Daoy (cell line): ENCODE measurements at places on chromosomes 1 and 21. TPM values are rescaled to one million over a fixed set of nuclear protein-coding genes. Genes with fewer than 3 reads are reported as not detected.

SIM2 gene
- 12.9 and 16.5 TPM in 2 replicates for total RNA-seq

NGF gene
- total RNA-seq = 0.45 and 0.51 TPM in 2 replicates

AGMAT gene
- 4.3 and 7.6 TPM in 2 replicates for total RNA-seq

BMP8A gene
- not detected in 2 replicates for total RNA-seq

KRTAP11-1 gene
- not detected in 2 replicates for total RNA-seq

KRTAP10-6 gene
- total RNA-seq = not detected in 2 replicates

GRCh38 chr1:77316006-77316405 lies 34.2 kb downstream of the AK5 start:
- DNase-seq = no peak

DNA sequence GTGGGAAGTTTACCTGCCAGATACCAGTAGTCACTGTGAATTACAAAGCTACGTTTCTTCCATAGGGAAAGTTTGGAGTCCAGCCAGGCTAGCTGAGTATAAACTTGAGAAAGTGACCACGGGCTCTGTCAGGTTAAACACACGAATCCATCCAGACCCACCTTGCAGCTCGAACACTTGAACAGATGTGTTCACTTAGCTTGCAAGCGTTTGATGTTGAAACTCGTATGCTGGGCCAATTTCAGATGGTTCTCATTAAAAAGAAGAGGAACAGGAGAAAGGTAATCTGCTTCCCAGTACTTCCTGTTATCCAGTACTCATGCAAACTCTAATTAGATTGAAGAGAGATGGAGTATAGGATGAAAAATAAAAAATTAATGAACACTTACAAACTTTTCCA lies 636.4 kb downstream of the SMYD3 start:
- no peak for DNase-seq

- DNase-seq = peak; percentile 28
These were observed at the start of gene NT5C1A for GRCh38 chr1:39671793-39672550. TSS of gene NT5C1A (minus strand) at chr1:39672107. CDS start at chr1:39672038, 69 bp downstream.

DNA sequence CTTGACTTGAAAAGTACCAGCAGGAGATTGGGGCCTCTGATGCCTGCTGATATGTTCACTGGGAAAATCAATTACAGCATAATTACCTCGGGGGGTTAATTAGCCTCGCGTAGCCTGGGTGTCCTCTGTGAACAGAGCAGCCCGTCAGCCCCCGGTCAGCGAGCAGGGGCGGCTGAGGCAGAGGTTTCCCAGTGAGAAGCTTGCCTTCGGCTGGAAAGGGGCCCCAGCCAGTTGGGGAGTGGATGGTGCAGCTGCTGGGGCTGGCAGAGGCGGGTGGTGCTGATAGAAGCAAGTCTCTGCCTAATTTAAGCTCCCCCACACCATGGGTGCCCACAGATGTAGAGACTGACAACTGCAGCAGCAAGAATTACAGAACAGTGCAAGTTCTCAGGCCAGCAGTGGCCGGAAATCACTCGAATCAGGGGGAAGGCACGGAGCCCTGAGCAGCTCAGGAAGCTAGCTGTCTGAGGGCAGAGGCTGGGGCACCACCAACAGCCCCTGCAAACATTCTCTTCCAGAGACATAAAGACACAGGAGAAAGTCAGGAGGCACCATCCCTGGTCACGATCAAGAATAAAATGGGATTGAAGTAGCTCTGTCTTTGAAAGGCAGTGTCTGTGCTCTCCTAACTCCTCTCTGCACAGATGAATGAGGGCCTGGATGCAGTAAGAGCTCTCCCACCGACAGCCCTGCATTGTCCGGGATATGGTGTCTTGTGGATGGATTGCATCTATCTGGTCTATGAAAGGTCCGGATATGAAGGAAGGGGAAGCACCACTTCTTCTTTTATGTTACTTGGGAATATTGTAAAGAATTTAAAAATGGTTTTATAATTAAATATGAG lies 166.5 kb upstream of the CD34 start:
- no peak for DNase-seq

DNA sequence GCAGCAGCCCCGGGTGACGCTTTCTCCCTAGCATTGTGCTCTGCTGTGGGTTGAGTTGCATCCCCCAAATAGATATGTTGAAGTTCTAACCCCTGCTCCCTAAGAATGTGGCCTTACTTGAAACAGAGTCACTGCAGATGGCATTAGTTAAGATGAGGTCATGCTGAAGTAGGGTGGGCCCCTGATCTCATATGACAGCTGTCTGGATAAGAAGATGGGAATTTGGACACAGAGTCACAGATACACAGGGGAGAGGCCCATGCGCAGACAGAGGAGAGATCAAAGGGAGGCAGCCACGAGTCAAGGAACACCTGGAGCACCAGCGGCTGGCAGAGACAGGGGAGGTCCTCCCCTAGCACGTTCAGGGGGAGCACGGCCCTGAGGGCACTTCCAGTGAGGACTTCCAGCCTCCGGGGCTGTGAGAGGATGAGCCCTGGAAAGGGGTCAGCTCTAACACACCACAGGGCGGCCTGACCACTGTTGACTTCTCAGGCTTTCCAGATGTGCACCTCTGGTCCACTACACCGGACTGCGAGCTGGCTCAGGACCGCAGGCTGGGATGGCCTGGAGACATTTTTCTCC lies 46.4 kb downstream of the ABCG1 start:
- DNase-seq = no peak

DNA sequence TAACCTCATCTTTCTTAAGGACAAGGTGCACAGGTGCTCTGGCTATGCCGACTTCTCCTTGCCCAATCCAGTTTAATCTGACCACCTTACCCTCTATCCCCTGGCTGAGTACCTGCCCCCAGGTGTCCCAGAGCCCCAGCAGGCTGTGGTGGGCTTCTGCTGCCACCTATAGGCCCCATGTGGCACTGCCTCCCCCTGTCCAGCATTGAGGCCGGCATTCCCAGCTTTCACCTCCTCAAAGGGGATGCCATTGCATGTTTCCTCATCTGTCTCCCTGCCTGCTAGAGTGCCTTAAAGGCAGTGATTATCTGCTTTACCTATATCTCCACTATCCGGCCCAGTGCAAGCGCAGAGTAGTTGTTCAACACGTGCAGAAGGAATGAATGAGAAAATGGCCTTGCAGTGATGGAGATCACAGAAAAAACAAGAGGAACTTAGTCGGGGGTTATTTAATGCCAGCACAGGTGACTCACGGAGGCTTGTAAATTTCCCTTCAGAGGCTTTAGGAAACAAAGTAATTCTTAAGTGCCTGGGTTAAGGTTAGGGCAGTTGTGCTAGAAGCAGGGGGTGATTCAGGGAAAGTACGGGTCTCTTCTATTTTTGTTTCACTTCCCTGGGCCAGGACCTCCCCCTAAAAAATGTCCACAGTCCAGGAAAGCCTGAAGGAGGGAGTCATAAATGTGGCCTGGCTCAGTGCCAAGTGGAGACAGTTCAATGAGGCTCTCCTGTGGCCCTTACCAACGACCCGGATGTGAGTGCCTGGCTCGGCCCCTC lies 131.8 kb upstream of the NGF start:
- peak; percentile 96 for DNase-seq

DNA sequence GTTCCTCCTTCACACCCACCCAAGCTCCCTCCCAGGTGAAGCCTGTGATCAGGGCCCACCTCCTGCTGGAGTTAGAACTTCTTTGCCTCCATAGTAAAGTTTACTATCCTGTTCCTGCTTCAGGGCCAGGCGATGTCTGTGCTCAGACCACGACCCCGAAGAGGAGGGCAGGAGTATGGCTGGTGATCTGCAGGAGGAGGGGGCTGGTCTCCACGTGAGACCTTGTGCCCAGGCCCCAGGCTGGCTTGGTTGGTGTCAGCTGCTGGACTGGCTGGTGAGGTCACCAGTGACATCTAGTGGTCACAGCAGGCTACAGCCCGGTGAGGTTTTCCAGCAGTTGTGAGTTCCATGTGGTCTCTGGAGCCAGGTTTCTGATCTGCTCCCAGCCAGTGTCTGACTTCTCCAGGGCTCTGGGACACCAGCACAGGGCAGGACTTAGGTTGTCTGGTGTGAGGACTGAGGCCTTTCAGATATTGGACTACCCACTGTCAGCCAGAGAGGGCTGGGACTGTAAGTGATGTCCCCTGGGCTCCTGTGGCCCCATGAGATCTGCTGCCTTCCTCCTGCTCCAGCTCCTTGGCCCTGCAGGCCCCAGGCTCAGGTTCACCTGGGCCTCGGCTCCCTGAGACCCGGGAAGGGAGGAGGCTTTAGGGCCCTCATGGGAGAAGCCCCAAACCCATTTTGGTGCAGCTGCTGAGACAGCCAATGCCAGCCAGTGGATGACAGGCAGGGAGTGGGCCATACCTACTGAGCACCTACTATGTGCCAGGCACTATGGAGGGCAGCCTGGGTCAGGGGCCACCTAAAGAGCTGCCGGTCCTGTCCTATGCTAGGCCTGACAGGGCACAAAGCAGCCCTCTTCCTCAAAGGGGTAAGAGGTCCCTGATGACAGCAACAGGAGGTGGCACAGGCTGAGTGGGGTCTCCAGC lies 6.0 kb upstream of the UBL4B start:
- DNase-seq = peak; percentile 81

DNA sequence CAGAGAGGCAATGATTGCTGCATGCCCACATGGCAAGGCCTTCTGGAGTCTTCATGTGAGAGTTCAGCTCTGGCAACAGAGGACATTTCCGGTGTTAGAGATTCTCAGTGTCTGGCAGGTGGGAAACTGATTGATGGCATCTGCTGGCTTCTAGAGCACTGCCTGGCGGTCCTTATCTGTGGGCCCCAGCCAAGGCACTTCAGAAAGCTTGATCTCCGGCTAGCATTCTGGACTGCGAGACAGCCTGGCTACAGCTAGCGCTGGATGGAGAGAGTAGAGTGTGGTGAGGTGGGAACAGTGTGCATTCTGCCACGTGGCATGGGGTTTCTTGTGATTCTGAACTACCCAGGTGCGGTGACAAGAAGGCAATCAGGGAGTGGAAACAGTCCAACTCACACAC lies 9.4 kb downstream of the ZNF678 start:
- no peak for DNase-seq

GRCh38 chr1:182459949-182460348 lies 10.0 kb downstream of the RGSL1 start:
- DNase-seq = no peak

GRCh38 chr1:43274125-43274803 lies 4.5 kb downstream of the TMEM125 start:
- peak; percentile 79 for DNase-seq
